ENCODE measurements at places on chromosomes 5 and 9.

- no peak for DNase-seq
These were observed 1343.1 kb upstream of the C9orf72 start for GRCh38 chr9:28916348-28916747.

GRCh38 chr9:97773723-97774122 lies 76.6 kb upstream of the XPA start:
- no peak for DNase-seq

- DNase-seq, result peak; percentile 46
These were observed 10.6 kb upstream of the CXXC5 start for GRCh38 chr5:139637438-139638089.

DNA sequence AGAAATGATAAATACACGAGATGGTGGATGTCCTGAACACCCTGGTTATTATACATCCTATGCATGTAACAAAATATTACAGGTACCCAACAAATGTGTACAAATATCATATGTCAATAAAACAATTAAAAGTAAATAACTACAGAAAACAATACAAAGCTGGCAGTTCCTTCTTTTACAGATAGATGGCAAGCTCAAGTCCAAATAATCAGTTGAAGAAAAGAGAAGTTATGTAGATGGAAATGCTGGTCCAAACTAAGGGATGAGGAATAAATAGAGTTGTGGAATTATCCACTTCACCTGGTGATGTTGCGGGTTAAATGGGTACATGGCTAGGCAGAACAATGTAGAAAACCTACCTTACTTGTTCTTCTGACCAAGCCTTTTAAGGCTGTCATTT lies 79.4 kb downstream of the PALM2AKAP2 start:
- no peak for DNase-seq

GRCh38 chr5:173468821-173469251 lies 140.6 kb upstream of the STC2 start:
- no peak for DNase-seq

DNA sequence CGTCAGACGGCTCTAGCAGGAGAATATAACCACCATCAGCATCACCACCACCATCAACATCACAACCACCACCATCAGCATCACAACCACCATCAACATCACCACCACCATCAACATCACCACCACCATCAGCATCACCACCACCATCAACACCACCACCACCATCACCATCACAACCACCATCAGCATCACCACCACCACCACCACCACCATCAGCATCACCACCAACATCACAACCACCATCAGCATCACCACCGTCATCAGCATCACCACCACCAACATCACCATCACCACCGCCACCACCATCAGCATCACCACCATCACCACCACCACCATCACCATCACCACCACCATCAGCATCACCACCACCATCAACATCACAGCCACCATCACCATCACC lies 210.7 kb downstream of the C9orf50 start:
- no peak for DNase-seq

- DNase-seq, result no peak
These were observed 73.7 kb downstream of the RCL1 start for GRCh38 chr9:4866239-4866969.

DNA sequence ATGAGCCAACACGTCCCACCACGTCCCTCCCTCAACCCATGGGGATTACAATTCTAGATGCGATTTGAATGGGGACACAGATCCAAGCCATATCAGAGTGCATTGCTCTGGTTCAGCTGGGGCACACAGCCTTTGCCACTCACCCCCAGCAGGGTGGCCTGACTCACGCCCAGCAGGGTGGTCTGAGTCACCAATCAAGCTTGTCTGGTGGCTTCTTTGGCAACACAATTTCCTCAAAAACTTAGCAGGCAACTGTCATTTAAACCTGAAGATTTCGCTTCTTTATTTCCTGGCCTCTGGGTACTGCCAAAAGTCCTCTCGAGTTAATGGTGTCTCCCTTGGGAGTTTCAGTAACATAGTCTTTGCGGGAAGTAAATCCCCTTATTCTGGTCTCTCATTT lies 16.3 kb upstream of the SEMA5A start:
- DNase-seq, result no peak

GRCh38 chr5:33037076-33037475 lies 326.0 kb downstream of the NPR3 start:
- DNase-seq, result no peak

GRCh38 chr5:73135429-73136054 lies 15.2 kb downstream of the TMEM171 start:
- no peak for DNase-seq

DNA sequence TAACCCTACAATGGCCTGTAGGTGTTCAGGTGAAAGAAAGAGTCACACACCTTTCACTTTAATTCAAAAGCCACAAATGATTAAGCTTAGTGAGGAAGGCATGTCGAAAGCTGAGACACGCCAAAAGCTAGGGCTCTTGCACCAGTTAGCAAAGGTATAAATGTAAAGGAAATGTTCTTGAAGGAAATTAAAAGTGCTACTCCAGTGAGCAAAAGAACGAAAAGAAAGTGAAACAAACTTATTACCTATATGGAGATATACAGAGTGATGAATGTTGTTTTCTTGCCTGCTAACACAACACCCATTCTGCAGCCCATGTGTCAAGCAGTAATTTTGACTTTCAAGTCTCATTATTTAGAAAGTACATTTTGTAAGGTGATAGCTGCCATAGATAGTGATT lies 254.2 kb upstream of the SLC24A2 start:
- no peak for DNase-seq

DNA sequence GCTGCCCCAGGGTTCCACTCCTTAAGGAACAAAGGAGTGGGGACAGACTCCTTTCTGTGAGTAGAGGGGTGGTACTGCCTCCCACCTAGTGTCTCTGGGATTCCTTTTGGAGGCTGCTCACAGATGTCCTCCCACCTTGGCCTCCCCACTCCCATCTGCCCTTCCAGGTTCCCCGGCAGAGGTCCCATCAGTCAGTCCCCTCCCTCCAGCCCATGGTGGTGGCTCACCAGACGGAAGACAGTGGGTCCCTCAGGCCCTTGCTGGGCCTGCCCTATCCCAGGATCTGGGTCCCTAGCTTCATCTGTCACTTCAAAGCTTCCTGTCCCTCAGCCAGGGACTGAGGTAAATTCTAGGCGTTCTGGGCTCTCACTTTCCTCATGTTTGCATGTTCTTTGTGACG lies 35.6 kb upstream of the NEK6 start:
- no peak for DNase-seq

GRCh38 chr9:4221931-4222330 lies 77.9 kb downstream of the GLIS3 start:
- DNase-seq, result no peak

- DNase-seq, result peak; percentile 59
These were observed 743 bp downstream of the NR3C1 start for GRCh38 chr5:143402553-143403333.

DNA sequence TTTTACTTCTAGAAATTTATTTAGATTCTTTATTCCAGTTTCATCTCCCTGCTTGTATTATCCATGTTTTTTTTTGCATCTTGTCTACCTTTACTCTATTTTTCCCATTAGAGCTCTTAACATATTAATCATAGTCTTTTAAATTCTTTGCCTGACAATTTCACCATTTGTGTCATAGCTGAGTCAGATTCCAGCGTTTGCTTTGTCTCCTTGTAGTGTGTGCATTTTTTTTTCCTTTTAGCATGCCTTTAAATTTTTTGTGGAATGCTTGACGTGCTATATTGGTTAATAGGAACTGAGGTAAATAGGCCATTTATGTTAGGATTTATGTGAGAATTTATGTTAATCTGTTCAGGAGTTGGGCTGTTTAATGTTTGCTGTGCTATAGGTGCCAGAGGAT lies 41.8 kb upstream of the NFIL3 start:
- DNase-seq, result no peak

DNA sequence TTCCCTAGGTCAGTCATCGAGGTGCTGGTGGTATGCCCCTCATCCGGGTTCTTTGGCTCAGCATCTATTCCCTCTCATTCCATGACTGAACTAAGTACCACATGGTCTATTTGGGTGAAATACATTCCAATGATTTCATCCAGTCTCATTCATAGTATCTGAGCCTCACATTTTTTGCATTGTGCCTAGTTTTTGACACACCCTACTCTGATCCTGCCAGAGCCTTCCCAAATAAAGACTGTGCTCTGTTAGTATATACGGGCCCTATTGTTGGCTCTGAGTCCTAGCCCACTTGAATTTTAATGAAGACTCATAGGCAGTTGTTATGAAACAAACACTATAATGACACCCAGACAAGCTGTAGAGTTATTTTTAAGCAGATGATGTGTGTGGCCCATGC lies 740.7 kb downstream of the CETN3 start:
- no peak for DNase-seq

- peak; percentile 69 for DNase-seq
These were observed 95.8 kb downstream of the CFAP90 start for GRCh38 chr5:7754997-7755596.

GRCh38 chr9:886886-887285 lies 45.4 kb downstream of the DMRT1 start:
- DNase-seq, result no peak

- DNase-seq, result no peak
These were observed 109.8 kb downstream of the DEPDC1B start for GRCh38 chr5:60590172-60590571.

- DNase-seq, result no peak
These were observed 179.1 kb downstream of the ADAMTS12 start for GRCh38 chr5:33712664-33713063.
